ENCODE measurements at places on chromosomes 13 and 19. TPM values are rescaled to one million over a fixed set of nuclear protein-coding genes. Genes with fewer than 3 reads are reported as not detected.

DNA sequence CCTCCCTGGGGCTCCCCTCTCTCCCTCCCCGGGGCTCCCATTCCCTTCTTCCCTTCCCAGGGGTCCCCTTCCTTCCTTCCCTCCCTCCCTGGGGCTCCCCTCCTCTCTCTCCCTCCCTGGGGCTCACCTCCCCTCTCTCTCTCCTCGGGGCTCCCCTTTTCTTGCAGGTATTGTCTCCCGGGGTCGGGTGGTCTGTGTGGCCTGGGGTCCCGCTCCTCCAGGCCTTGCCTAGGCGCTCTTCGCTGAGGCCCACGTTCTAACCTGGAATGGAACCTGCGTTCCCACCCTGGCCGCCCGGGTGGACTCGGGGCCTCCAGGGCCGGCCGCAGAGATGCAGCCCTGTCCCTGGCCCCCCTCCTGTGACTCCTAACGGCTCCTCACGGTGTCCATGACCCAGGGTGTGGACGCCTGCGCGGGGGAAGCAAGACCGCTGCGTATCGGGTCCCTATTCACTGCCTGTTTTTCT is 940 bp upstream of the DCUN1D2 start:
- DNase-seq = no peak

- no peak for DNase-seq
Measured at GRCh38 chr19:5825178-5825577, 14.3 kb downstream of the FUT6 start.

- DNase-seq = no peak
Measured at GRCh38 chr19:46551164-46551563, 50.0 kb upstream of the CALM3 start.

WDR18 gene
- 44.1 TPM for total RNA-seq

KLK6 gene
- total RNA-seq = not detected

NLRP7 gene
- total RNA-seq = not detected

UBE2L5 gene
- not detected for total RNA-seq
